ENCODE measurements at places on chromosomes 11 and 22. TPM values are rescaled to one million over a fixed set of nuclear protein-coding genes. Genes with fewer than 3 reads are reported as not detected.

- H3K4me3 ChIP-seq: peak overlapping the region; percentile 79
- H3K4me1 ChIP-seq: peaks cover 32% of the 10 kb centered on the region
- H3K27me3 ChIP-seq: no peaks in the 10 kb centered on the region
- DNase-seq: no peak
These were observed 1.6 kb downstream of the JOSD1 start for GRCh38 chr22:38699143-38699542.

DNA sequence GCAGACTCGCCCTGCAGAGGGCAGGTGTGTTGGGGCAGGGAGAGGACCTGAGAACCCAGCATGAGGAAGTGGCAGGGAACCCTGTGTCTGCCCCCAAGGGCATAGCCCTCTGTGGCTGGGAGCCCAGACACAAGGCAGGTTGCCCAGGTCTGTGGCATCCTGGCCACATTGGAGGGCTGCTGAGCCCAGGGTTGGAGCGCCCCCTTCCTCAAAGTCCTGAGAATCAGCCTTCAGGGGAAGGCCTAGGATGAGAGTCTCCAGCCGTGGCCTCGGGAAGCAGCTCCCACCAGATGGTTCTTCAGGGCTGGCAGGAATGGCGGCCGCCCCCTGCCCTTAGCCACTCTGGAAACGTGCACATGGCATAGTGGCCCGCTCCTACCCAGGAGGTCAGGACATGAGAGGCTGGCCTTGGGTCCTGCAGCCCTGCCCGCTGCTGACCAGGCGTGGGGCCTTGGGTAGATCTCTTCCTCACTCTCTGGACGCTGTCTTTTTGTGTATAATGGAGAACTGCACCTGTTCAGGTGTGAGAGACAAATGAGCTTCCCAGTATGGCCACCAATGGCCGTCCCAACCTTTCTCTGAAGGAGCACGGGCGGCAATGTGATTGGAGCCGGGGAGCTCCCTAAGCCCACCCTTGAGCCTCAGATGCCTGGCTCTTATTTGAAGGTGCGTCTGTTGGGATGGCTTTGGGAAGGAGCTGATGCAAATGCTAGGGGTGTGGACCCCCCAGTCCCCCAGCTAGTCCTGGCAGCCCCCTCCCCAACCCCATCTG is 4.6 kb upstream of the CDC42BPG start:
- H3K4me3 ChIP-seq: no peak overlapping the region
- peaks cover 53% of the 10 kb centered on the region for H3K4me1 ChIP-seq

DNA sequence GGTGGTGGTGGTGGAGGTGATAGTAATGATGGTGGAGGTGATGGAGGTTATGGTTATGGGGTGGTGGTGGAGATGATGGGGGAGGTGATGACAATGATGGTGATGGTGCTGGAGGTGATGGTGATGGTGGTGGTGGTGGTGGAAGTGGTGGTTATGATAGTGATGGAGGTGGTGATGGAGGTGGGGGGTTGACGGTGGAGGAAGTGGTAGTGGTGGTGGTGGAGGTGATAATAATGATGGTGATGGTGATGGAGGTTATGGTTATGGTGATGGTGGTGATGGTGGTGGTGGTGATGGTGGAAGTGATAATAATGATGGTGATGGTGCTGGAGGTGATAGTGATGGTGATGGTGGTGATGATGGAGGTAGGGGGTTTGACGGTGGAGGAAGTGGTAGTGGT is 16.9 kb upstream of the WNT7B start:
- H3K4me3 ChIP-seq: no peak overlapping the region
- no peak for DNase-seq
- H3K27me3 ChIP-seq: no peaks in the 10 kb centered on the region
- peaks cover 56% of the 10 kb centered on the region for H3K4me1 ChIP-seq

DNA sequence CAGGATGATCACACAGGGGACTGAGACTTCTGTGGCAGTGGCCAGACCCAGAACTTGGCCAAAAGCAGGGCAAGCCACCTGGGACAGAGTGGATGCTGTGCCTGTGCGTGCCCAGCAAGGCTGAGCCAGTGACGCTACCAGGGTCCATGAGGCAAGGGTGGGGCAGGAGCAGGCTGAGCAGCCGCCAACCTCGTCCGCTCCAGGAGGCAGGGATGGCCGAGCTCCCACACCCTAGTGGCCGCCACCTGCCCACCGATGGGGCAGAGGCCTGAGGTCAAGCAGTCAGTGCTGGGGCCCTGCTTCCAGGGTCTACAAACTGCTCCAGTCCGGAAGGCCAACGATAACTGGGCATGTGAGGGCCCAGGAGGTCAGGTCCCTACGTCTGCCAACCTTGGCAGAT is 7.3 kb downstream of the KRTAP5-9 start:
- H3K36me3 ChIP-seq: no peaks in the 10 kb centered on the region
- no peak overlapping the region for H3K4me3 ChIP-seq
- H3K27ac ChIP-seq: no peak overlapping the region
- no peaks in the 10 kb centered on the region for H3K27me3 ChIP-seq
- H3K4me1 ChIP-seq: no peaks in the 10 kb centered on the region
- no peak for DNase-seq

DNA sequence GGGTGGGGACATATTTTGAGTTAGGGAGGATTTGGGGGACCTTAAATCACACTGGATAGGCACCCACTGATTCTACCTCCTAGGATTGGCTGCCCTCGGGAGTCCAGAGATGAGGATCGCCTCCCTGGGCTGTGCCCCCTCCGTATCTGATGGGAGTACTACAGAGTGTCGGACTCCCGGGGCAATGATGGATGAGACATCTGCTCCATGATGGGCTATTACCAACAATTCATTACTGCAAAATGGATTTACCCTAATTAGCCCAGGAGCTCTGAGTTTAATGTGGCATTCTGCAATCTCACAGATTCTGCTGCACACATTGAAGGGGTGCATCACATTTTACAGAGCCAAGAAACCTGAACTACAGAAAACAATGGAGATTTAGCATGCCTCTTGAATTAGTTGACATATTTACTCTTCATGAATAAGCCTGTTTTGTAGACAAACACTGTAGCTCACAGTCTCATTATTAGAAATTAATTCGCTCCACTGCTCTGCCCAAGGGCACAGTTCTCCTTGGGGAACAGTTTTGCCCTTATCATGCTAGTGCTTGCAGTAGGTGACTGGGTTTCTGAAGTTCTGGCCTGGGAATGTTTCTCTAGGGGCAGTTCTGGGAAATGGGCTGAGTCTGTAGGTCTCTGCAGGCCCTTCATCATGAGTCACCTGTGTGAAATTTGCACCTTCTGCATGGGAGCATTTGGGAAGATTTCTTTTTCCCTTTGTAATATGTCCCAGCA is 217.1 kb upstream of the PLET1 start:
- H3K4me1 ChIP-seq: no peaks in the 10 kb centered on the region
- no peak for DNase-seq
- H3K4me3 ChIP-seq: no peak overlapping the region
- H3K27me3 ChIP-seq: no peaks in the 10 kb centered on the region
- H3K27ac ChIP-seq: no peak overlapping the region

- H3K4me1 ChIP-seq: peaks cover 26% of the 10 kb centered on the region
- H3K4me3 ChIP-seq: no peak overlapping the region
- no peak for DNase-seq
- no peak overlapping the region for H3K27ac ChIP-seq
These were observed 1.9 kb downstream of the TPP1 start for GRCh38 chr11:6617315-6617781.

GRCh38 chr22:28948424-28948823 is 65.1 kb downstream of the ZNRF3 start:
- H3K27me3 ChIP-seq: no peaks in the 10 kb centered on the region
- DNase-seq: no peak
- H3K27ac ChIP-seq: no peak overlapping the region
- no peak overlapping the region for H3K4me3 ChIP-seq

DNA sequence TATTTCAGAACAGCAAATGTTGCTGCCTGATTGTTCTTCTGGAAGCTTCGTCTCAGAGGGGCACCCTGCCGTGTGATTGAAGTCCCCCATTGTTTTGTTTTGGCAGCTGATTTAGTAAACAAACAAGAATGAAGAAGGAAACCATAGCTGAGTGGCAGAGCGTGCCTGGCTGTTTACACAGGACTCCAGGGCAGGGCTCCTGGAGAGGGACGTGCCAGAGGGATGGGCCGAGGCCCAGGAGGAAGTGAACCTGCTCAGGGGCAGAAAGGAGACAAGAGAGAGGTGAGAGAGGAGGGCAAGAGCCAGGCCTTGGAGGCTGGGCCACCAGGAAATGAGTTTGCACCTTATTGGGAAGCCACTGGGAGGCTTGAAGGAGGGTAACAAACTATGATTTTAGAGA is 85.5 kb upstream of the B3GAT1 start:
- no peak for DNase-seq
- no peaks in the 10 kb centered on the region for H3K4me1 ChIP-seq
- peaks cover 3% of the 10 kb centered on the region for H3K27me3 ChIP-seq
- H3K4me3 ChIP-seq: no peak overlapping the region
- no peaks in the 10 kb centered on the region for H3K36me3 ChIP-seq

DNA sequence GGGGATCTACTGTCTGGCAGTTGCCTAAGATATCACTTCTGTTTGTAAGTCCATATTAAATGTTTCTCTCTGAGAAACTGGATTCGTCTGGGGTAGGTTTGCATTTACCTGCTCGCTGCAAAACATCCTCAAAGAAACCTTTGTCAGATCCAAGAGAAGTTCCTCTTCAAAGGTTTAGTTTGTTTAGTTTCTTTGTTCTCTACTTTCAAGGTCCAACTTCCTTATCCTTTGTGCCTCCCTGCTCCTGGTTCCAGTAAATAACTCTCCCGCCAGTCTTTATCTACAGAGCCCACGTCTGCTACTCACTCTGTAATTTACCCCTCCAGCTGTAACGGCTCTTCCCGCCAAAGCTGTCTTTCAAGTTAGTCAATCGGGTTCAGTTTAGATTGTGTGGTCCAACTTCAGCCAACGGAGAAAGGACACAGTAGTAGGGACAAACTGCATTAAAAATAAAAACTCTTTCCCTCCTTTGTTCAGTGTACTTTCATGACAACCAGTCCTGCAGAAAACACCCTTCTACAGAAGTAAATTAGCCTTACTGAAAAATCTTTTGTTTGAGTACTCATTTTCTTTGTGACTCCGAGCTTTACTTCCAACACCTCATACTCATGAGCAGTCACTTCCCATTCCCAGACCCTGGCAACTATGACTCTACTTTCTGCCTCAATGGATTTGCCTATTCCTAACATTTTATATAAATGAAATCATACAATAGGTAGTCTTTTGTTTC is 41.0 kb downstream of the TMPRSS5 start:
- H3K4me1 ChIP-seq: no peaks in the 10 kb centered on the region
- no peaks in the 10 kb centered on the region for H3K36me3 ChIP-seq
- no peaks in the 10 kb centered on the region for H3K27me3 ChIP-seq
- DNase-seq: no peak

DNA sequence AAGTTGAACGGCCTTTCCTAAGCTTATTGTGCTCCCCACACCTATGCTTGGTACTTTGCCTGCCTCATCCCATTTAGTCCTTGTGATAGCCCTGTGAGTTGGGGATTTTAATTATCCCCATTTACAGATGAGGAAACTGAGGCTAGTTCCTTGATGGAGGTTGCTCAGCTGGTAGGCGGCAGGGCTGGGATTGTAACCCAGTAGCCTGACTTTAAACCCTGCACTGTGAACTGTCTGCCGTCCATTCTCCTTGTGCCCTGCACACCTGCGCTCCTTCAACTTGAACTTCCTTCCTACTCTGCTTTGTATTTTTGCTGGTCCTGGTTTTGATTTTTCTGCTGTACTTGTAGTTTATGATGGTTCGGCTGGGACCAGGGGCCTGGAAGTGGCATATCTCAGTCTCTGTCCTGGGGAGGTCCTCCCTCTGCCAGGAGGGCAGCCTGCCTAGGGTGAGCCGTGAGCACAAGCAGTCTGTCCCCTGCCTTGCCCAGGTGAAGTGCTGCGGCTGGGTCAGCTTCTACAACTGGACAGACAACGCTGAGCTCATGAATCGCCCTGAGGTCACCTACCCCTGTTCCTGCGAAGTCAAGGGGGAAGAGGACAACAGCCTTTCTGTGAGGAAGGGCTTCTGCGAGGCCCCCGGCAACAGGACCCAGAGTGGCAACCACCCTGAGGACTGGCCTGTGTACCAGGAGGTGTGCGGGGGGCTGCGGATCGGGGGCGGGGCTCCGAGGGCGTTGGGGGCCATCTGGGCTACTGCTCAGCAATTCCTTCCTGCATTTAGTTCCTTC is 52.4 kb downstream of the CD82 start:
- DNase-seq: no peak
- H3K4me1 ChIP-seq: peaks cover 27% of the 10 kb centered on the region
- no peak overlapping the region for H3K4me3 ChIP-seq
- H3K27me3 ChIP-seq: no peaks in the 10 kb centered on the region
- no peak overlapping the region for H3K27ac ChIP-seq

DNA sequence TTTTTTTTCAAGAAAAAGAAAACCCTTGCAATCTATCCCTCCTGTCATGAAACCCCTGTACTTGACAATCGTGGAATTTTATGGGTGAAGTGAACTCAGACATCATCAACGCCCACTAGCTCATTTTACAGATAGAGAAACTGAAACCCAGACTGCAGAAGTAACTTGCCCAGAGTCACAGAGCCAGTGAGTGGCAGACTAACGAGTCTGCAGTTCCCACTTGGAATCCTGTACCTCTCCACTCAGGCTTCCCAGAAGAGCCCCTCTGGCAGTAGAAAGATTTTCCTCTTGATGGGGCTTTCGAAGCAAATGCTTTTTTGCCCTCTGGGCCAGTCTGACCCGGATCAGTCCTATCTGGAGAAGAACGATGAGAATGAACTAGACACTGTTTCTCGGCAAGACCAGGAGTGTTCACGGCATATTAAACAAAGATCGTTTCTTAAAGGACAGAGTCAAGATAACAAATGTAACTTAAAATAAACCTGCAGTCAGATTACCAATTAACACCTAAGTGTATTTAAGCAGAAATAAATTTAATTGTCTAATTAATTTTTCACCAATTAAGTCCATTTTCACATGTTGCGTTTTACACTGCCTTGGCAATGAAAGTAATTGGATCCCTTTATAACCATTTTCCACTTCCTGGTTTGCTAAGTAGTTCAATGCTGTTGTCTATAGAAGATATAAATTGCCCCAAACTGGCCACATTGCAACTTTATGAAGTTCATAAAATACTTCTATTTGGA is 61.3 kb upstream of the CREB3L1 start:
- no peak overlapping the region for H3K4me3 ChIP-seq
- H3K36me3 ChIP-seq: no peaks in the 10 kb centered on the region
- no peak for DNase-seq
- no peaks in the 10 kb centered on the region for H3K4me1 ChIP-seq
- H3K27ac ChIP-seq: no peak overlapping the region

GRCh38 chr22:46001426-46002106 is 24.6 kb upstream of the WNT7B start:
- peaks cover 73% of the 10 kb centered on the region for H3K4me1 ChIP-seq
- peak; percentile 64 for DNase-seq
- no peak overlapping the region for H3K4me3 ChIP-seq

GRCh38 chr11:2885017-2885677 is 428 bp downstream of the CDKN1C start:
- H3K27me3 ChIP-seq: peaks cover 2% of the 10 kb centered on the region

- no peak for DNase-seq
- H3K4me1 ChIP-seq: no peaks in the 10 kb centered on the region
- H3K27me3 ChIP-seq: no peaks in the 10 kb centered on the region
- no peak overlapping the region for H3K4me3 ChIP-seq
- H3K36me3 ChIP-seq: peaks cover 9% of the 10 kb centered on the region
- H3K27ac ChIP-seq: no peak overlapping the region
These were observed 62.1 kb downstream of the PDHX start for GRCh38 chr11:34978236-34979191.

Gene CNTF
- total RNA-seq: 0.89 TPM

Gene SCGB1A1
- total RNA-seq: not detected

Gene POU2AF3
- total RNA-seq: 2.7 TPM

Gene VPREB1
- 0.18 TPM for total RNA-seq

Gene PLAAT5
- total RNA-seq: 2.1 TPM

Gene LRP4
- 11.1 TPM for total RNA-seq

Gene SCO2
- 0.40 TPM for total RNA-seq

Data from muscle of leg (tissue), 16 donors.